ENCODE measurements at places on chromosomes 13 and 19.
A peak's percentile ranks its signal among the peaks of the same experiment; 100 is the strongest.

- no peak for DNase-seq
Observed at GRCh38 chr13:31461923-31462322, 262.1 kb downstream of the B3GLCT start.

- DNase-seq: peak; percentile 14
Observed at GRCh38 chr19:58218899-58219298, 9.8 kb upstream of the ZNF544 start.

DNA sequence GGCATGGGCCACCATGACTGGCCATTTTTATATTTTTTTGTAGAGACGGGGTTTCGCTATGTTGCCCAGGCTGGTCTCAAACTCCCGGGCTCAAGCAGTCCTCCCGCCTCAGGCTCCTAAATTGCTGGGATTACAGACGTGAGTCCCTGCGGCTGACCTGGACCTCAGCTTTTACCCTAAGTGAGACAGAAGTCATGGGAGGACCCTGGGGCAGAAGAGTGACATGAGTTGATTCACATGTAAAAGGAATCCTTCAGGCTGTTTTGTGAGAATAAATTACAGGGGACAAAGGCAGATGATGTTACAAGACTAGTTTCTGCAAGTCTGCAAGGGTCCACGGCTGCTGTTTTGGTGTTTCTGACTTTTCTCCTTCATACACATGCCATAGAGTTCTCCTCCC is 2.6 kb upstream of the BCAM start:
- DNase-seq: no peak

- DNase-seq: peak; percentile 95
Observed at GRCh38 chr13:102773441-102774213, at the start of gene TEX30. TEX30 (minus strand) TSS chr13:102773786; CDS start chr13:102770026, 3,760 bp downstream.

- no peak for DNase-seq
Observed at GRCh38 chr13:77952276-77952675, 33.6 kb upstream of the EDNRB start.

- DNase-seq: no peak
Observed at GRCh38 chr13:98856983-98857382, 104.5 kb upstream of the SLC15A1 start.

GRCh38 chr13:107251341-107251740 is 683.4 kb upstream of the ARGLU1 start:
- DNase-seq: no peak

GRCh38 chr13:90773681-90774080 is 573.8 kb upstream of the MIR17HG start:
- peak; percentile 29 for DNase-seq

- DNase-seq: no peak
Observed at GRCh38 chr19:17488593-17489391, 18.5 kb downstream of the SLC27A1 start.

DNA sequence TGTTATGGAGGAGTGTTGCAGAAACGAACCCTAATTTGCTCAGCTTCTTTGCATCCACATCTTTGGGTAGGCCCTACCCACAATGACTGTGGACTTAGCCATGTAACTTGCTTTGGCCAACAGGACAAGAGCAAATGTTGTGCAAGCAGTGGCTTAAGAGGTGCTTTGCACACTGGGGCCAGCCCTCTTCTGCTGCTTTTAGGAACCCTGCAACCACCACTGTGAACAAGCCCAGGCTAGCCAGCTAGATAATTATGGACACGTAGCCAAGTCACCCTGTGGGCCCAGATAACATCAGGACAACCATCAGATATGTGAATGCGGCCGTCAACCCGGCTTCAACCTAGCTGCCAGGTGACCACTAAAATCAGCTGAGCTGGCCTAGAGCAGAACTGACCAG is 17.1 kb downstream of the C19orf47 start:
- no peak for DNase-seq

GRCh38 chr19:3980353-3981251 is 4.7 kb downstream of the EEF2 start:
- DNase-seq: peak; percentile 36

DNA sequence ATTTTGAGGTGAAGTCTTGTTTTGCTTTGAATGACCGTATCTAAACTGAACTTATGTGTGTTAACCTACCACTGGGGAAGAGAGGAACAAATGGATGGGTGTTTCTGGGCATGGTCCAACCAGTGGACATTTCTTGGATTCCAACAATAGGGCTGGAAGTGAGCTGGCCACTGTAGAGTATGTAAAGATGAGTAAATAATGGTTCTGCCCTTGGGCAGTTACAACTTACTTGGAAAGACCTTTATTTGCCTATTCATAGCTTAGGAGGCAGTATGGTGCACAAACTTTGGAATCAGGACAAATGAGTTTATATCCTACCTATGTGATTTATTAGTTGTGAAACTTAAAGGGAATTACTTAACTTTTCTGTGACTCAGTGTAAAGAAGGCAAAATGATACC is 429.5 kb downstream of the HS6ST3 start:
- DNase-seq: no peak

GRCh38 chr19:38656171-38656981 is 8.9 kb downstream of the ACTN4 start:
- DNase-seq: no peak

GRCh38 chr13:66965181-66965580 is 265.0 kb downstream of the PCDH9 start:
- no peak for DNase-seq

- DNase-seq: no peak
Observed at GRCh38 chr19:43610493-43610892, 1.4 kb upstream of the SRRM5 start.
